Fibroblast of the aortic adventitia (primary cell): ENCODE measurements at places on chromosomes 7 and 10.

GRCh38 chr10:71972746-71973695 lies 8.8 kb downstream of the CHST3 start:
- no peak for DNase-seq

GRCh38 chr7:29194594-29195427 lies at the start of gene CHN2:
CHN2 (plus strand) TSS chr7:29194775.
- peak; percentile 26 for DNase-seq

GRCh38 chr10:85924382-85925102 lies 442.1 kb downstream of the GRID1 start:
- no peak for DNase-seq

DNA sequence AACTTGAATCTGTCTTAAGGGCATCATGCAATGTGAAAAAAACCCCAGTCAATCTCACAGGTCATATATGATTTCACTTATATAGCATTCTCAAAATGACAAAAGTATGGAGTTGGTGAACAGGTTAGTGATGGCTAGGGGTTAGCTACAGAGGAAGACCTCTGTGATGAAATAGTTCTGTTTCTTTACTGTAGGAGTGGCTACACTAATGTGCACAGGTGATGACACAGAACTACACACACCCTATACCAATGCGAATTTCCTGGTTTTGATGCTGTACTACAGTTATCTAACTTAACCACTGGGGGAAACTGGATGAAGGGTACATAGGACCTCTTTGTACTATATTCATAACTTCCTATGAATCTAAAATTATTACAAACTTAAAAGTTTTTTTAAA lies 541.8 kb downstream of the PARD3 start:
- no peak for DNase-seq

GRCh38 chr10:99854860-99855259 lies 72.4 kb downstream of the ABCC2 start:
- peak; percentile 88 for DNase-seq

DNA sequence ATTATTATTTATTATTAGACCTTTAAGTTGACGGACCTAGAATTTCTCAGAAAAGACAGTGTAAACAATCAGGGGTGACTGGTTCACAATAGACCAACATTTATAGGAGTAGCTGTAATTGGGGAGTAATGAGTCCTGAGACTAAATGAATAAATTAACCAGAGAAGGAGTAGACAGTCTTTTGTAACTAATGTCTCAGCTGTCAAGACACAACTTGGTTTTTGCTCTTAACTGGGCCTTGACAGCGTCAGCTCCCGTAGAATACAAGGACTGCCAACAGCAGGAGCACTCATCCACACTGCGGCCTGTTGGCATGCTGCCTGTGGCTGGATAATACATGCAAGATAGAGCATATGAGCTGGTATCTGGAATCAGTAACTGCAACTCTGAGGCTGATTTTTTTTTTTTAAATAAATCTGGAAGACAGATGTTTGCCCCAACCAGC lies 123.9 kb downstream of the CACNA2D1 start:
- DNase-seq = peak; percentile 89

- peak; percentile 68 for DNase-seq
These were observed 595.9 kb upstream of the AUTS2 start for GRCh38 chr7:69002416-69002815.

GRCh38 chr10:44879531-44879899 lies 31.6 kb upstream of the TMEM72 start:
- no peak for DNase-seq

GRCh38 chr7:55431898-55432297 lies 66.8 kb downstream of the LANCL2 start:
- no peak for DNase-seq
